Liver (tissue), 10 donors: ENCODE measurements at places on chromosomes 16 and 17. TPM values are rescaled to one million over a fixed set of nuclear protein-coding genes. Genes with fewer than 3 reads are reported as not detected.
A peak's percentile ranks its signal among the peaks of the same experiment; 100 is the strongest.

DNA sequence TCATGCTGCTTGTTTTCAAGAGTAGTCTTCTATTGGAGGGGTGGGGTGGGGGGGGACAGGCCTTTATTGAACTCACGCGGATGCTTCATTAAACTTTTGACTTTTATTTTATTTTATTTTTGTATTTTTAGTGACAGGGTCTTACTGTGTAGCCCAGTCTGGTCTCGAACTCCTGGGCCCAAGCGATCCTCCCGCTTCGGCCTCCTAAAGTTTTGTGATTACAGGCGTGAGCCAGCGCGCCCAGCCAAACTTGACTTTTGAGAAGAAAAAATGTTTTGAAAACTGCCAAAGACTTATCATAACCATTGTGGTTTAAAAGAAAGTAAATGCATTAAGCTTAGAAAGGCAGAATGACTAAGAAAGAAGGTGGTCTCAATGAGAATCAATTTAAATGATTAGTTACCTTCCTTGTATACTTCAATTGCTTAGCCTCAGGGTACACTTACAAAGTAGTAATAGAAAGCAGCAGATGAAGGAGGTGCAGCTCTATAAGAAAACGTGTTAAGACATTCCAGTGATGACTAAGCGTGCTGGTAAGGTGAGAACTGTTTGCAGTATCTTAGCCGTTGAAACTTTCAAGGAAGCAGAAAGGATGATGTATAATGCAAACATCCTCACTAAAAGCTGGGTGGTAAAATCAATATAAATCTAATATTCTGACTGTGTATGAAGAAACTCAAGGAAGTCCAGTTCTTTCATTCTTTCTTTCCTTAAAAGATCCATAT, 1.2 kb downstream of the AP2B1 start:
- no peak for DNase-seq

The BCO1 gene
- 0.23 TPM for total RNA-seq

The TMEM114 gene
- total RNA-seq = not detected

DNA sequence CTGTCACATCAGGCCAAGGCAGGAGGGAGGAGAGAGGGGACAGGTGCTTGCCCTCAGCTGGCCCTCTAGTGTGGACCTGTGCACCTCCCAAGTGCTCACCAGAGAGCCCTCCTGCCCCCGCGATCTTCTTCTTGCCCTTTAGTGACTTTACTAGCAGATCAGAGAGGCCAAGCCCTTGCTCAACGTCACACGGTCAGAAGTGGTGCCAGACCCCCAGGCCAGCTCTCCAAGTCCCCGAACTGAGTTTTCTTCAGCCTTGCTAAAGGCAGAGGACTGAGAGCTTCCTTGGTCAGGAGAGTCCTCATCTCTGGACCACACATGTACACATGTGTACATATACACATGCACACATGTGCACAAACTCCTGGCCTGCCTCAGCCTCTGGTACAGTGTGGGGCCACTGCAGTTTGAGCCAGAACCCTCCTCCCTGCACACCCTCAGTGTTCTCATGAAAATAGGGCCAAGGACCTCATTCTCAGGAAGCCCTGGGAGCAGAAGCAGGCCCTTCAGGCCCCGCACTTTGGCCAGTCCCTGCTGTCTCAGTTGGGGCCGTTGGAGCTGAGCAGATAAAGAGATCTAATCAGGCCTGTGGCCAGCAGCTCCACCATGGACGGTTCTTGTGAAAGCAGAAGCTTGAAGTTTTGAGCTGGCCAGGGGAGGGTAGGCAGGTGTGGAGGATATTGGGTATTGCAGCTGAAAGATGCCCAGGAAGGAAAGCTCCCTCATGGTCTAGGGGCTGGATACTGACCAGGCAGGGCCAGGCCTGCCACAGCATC, 7.4 kb upstream of the EPX start:
- no peak for DNase-seq

- no peak for DNase-seq
Measured at GRCh38 chr16:10552281-10552680, 28.1 kb downstream of the EMP2 start.

The RSPRY1 gene
- total RNA-seq = 21.5 TPM

GRCh38 chr16:67917140-67917851, 14.4 kb downstream of the CTRL start:
- no peak for DNase-seq

- DNase-seq = peak; percentile 75
Measured at GRCh38 chr17:29005936-29006511, at the start of gene SEZ6. Gene SEZ6, minus strand, starts transcription at chr17:29006033. Its CDS starts 164 bp downstream, at chr17:29005869.

DNA sequence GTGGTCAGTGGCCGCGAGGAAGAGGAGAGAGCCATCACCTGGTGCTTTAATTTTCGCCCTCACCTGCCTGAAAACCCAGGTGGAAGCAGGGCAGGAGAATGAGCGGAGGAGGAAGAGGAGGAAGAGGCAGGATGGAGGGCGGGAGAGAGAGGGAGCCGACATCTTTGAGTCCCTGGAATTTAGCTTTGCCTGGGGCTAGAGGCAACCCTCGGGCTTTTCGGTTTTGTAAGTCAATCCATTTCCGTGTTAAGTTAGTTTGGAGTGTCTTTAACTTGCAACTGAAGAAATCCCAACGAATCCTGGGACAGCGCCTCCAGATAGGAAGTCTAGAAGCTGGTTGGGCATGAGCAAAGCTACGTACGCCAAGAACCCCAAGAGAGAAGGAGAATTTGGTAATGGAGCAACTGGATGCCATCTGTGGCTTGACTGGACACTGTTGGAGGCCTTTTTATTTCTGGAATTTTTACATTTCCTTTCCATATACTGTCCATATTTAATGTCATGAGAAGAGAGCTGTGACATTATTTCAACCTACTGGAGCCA, 36.9 kb upstream of the ATP2A3 start:
- DNase-seq = no peak

DNA sequence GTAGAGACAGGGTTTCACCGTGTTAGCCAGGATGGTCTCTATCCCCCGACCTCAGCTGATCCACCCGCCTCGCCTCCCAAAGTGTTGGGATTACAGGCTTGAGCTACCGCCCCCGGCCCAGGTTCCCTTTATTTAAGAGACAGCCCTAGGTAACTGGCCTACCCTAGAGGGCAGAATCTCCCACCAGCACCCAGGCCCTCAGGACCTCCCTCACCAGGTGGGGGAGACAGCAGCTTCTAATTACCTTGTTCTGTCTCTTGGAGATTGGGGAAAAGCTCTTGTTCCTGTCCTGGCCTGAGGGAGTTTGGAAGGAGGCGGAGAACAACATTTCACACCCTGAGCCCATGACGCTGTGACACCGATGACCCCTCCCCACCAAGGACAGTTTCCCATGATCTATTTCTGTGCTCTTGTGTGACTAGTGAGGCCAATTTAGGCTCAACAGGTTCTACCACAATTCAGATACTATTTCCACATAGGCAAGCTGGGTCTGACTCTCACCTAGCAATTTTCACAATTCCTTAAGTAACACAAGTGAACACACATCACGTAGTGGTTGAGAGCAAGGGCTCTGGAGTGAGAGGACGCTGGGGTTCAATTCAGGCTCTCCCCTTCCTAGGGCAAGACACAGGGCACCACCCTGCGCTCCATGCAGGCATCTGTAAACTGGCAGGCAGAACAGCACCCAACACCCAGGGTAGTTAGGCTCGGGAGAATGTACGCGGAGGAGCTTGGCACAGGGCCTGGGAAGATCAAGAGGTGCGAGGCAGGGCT, 20.4 kb downstream of the HDAC5 start:
- DNase-seq = no peak

DNA sequence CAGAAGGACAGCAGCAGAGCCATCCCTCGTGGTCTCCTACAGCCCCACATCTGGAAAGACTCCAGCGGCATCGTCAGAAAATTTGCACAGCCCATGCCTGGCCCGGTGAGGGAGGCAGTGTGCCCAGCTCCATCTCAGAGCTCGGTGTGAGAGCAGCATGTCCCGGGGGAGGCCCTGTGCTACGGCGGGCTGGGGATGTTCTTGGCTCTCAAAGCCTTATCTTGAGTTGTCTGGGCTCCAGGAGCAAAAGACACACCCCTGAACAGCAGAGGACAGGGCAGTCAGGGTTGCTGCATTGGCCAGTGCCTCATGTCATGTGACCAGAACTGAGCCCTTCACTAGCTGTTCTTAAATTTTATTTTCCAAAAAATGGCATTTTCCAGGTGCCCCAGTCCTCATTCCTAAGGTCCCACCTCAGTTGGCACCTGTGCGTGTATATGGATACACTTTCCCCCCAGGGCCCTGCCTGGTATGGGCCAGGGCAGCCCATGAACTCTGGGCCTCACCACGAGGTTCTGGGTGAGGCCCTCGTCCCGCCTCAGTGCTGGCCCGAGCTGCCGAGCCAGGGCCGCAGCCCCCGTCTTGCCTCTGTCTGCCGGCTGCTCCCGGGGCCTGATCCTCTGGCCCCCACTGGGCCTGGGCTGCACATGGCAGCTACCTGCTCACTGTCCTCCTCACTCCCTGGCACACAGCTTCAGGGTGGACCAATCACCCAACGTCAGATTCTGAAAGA, 3.0 kb downstream of the NUDT16L1 start:
- DNase-seq = no peak

- no peak for DNase-seq
Measured at GRCh38 chr17:49260817-49261291, 30.3 kb upstream of the PHOSPHO1 start.

DNA sequence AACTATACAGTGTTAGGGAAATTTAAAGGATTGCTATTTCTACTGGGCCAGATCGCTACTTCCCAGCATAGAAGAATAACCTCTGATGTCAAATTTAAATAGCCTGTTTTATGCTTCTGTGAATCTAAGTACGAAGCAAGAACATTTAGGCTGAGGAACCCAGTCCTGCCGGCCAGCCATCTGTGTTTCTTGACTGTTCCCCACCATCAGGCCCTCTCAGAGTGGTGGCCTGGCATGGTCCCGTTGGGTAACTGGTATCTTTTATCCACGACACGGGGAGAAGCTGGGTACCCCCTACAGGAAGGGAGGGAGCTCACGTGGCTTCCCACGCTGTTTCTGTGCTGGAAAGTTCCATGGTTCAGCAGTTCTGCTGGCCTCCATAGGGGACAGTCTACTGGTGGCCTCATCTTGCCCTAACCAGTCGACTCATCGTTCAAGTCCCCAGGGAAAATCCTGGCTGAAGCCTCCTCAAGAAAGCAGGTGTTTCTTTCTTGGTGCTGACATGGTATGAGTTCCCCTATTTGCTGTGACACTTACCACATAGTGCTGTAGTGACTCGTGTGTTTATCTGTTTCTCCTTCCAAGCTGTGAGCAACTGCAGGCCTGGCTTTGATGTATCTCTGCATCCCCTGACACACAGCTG, 201.7 kb upstream of the NLRP1 start:
- no peak for DNase-seq

- DNase-seq = no peak
Measured at GRCh38 chr16:4933433-4933832, 3.5 kb downstream of the PPL start.

The TSPOAP1 gene
- 2.0 TPM for total RNA-seq

DNA sequence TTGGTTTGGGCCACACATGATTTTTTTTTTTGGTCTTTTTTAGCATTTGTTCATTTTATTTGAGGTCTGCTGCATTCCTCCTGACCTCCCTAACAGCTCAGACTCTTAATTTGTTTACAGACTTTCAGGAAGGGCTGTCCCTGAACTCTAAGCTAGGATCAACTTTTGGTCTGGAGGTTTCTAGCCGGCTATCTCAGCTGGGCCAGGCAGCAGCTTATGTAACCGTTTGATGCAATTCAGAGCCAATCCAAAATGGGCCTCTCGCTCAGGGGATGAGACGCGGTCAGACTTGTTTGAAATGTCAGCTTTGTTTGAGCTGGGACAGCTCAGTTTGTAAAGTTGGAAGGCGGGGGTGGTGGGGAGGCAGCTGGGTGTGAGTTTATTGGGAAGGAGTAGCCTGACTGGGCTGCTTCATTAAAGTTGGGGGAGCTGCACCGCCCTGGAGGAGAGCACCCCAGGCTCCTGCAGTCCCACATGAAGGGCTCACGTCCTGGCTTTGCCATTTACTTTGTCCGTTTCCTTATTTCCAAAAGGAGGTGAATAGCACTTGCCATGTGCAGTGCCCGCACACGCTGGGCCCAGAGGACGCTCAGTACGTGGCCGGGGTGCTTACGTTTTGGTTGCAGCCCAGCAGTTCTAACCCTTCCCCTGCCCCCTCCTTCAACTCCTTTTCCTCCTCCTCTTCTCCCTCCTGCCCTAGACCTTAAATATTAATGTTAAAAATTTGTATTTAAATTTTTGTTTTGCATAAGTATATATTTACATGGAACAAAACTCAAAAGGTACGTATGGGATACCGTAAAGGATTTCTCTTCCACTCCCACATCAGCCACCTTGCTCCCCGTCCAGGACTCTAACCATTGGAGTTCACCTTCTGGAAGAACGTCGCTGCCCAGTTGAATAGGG, 121.2 kb downstream of the SNX29 start:
- peak; percentile 43 for DNase-seq

- DNase-seq = no peak
Measured at GRCh38 chr17:50511058-50511457, 2.8 kb downstream of the MYCBPAP start.

GRCh38 chr17:68204736-68205135, 43.1 kb upstream of the AMZ2 start:
- no peak for DNase-seq
